CD14-positive monocyte (primary cell): ENCODE measurements at places on chromosomes 13 and 19.

DNA sequence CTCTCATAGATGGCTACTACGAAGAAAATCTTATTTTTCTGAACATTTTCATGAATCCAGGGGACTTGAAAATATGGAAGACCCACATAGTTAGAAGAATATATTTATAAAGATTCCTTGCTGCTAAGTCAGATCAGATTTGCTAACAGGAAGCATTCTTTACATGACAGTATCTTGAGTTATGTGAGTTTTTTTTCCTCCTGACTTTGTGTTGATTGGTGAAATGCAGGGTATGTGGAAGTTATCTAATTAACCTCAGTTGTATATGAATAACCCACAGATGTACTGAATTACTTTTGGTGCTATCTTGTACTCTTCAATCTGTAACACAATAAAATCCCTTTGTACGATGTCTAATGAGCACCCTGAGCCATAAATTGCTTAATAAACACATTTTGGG, 53.8 kb downstream of the ESD start:
- no peak for DNase-seq

DNA sequence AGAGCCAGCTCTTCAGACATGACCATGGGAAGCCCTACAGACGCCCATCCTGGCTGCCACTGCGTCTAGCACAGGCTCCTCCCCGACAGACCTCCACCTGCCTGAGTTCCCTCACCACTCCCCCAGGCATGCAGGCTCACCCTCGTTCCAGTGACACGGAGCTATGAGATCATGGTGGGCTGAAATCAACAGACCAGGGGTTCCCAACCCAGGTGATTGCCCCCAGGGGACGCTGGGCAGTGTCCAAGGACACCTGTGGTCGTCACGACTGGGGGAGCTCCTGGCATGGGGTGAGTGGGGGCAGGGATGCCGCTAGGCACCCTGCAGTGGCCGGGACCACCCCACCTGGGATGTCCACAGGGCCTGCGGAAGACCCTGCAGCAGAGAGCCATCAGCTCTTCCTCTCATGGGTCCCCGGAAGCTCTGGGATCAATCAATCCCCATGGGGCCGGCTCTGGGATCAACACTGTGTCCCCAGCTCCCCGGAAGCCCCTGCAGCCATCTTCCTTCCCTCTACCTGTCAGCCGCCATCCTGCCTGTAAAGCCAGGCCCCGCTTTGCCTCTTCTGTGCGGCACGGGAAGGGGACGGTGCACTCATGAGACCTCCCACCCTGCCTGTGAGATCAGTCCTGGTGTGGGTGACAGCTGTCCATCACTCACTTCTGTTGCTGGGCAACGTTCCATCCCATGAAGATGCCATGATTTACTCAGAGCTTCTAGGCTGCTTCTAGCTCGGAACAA, 12.8 kb upstream of the MADCAM1 start:
- DNase-seq, result no peak

DNA sequence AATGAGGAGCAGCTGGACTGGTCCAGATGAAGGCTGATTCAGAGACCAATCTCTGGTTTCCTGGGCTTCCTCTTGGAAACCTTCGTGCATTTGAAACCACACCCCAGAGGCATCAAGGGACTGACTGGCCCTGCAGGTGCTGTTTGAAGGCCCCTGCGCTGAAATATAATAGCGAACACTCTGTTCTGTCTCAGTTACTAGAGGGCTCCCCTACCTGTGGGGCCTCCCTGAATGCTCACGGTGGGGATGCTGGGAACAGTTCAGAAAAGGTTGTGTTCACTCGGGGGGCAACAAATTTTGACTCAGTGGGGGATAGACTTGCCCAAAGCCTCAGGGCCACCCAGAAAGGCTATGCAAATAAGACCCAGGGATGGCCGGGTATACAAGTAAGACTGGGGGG, 6.4 kb downstream of the CCDC8 start:
- DNase-seq, result no peak

DNA sequence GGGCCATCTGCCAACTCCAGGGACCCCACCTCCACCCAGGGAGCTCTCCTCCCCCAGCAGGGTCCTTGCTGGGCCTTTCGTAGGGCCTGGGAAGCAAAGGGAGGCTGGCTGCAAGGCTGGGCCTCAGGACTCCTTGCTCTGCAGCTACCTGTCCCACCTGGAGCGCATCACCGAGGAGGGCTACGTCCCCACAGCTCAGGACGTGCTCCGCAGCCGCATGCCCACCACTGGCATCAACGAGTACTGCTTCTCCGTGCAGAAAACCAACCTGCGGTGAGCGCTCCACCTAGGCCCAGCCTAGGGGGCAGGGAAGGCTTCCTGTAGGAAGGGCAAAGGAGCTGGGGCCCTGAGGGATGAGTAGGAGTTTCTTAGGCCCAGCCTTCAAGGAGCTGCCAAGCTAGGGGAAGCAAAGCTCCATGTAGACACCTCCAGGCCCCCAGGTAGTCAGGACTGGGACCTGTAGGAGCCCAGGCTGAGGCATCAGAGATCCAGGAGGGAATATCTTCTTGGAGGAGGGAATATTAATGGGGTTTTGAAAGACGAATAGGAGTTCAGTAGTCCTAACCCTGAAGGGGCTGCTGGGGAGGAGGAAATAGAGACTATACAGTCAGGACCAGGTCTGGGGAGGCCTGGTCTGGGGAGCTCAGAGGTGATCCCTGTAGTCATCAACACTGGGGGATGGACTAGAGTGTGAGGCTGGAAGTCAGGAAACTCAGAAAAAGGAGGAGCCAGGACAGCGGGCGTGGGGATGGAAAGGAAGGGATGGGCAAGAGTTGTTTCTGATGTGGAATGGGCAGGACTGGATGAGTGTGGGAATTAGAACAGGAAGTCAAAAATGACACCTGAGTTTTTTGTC, 16.0 kb downstream of the GNA15 start:
- DNase-seq, result no peak

DNA sequence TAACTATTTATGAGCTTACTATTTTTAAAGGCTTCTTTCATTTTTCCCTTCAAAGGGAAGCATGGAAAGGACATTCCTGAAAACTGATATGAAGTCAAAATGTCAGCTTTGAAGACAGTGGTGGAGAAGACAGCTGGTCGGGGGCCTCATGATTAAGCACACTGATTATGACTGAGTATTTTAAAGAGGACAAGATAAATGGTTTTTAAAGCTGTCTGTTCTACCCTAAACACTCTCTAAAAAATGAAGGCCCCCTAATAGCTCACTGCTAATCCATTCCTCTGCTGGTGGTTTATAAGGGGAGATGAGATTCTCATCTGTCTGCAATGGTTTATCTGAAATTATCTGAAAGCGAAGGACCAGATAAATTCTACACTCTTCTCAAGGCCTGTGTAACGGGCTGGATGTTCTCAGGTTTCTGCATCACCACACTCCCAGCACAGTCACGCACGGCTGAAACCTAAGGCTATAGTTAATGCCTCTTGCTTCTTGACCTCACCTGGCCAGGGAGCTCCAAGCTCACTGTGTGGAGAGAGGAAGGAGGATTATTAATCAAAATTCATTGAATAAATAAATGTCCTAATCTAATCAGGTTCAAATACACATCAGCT, 86.9 kb upstream of the DOCK9 start:
- DNase-seq, result no peak
